ENCODE measurements at places on chromosomes 2 and 18.
A peak's percentile ranks its signal among the peaks of the same experiment; 100 is the strongest.

GRCh38 chr2:130818809-130819208 lies 17.9 kb upstream of the ARHGEF4 start:
- no peak for DNase-seq

GRCh38 chr2:107362993-107363392 lies 463.7 kb upstream of the RGPD4 start:
- DNase-seq: no peak

- DNase-seq: peak; percentile 47
Measured at GRCh38 chr18:49055754-49056172, 105.0 kb upstream of the SMAD7 start.

- no peak for DNase-seq
Measured at GRCh38 chr2:128282976-128283810, 35.5 kb downstream of the HS6ST1 start.

GRCh38 chr18:53944721-53945120 lies 279.7 kb downstream of the MBD2 start:
- no peak for DNase-seq

GRCh38 chr18:36160959-36161371 lies 26.3 kb upstream of the MOCOS start:
- DNase-seq: no peak

GRCh38 chr2:152638056-152638455 lies 79.2 kb downstream of the PRPF40A start:
- no peak for DNase-seq

- DNase-seq: no peak
Measured at GRCh38 chr2:98460573-98461497, 16.2 kb downstream of the INPP4A start.

GRCh38 chr2:27219091-27219490 lies 1.9 kb downstream of the CAD start:
- no peak for DNase-seq

GRCh38 chr2:217789736-217790181 lies 213.0 kb downstream of the TNS1 start:
- no peak for DNase-seq

DNA sequence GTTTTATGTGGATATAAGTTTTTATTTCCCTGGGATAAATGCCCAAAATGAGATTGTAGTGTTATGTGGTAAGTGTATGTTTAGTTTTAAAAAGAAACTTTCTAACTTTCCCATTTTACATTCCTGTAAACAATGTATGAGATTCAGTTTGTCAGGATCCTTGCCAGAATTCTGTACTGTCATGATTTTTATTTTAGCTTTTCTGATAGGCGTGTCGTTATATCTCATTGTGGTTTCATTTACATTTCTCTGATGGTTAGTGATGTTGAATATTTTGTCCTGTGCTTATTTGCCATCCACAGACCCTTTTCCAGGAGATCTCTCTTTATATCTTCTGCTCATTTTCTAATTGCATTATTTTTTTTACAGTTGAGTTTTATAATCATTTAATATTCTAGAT lies 245.6 kb upstream of the CDH2 start:
- no peak for DNase-seq

GRCh38 chr2:5465859-5466258 lies 226.3 kb upstream of the SOX11 start:
- DNase-seq: no peak

DNA sequence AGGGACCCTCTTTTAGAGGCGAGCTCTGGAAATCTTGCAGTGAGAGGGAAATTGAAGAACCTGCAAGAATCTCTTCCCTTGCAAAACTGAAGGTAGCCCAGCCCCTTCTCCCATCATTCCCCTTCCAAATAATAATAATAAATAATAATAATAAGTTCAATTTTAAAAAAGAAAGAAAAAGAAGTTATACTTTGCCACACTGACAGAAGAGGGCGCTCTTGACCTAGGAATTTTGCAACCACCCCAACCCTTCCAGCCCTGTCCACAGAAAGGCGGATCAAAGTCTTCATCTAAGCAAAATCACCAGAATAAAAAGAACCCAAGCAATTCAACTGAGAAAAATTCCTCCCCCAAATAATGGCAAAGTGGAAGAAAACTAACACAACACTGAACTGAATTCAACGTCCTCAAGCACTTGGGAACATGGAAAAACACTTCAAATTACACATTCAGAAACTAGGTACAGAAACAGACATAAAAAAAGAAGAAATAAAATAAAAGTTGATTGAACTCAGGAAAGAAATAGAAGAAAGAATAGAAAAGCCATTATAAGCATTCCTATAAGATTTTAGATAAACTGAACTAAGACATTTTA lies 98.9 kb upstream of the GLS start:
- DNase-seq: no peak

GRCh38 chr2:180046202-180046601 lies 39.1 kb upstream of the CWC22 start:
- DNase-seq: no peak

DNA sequence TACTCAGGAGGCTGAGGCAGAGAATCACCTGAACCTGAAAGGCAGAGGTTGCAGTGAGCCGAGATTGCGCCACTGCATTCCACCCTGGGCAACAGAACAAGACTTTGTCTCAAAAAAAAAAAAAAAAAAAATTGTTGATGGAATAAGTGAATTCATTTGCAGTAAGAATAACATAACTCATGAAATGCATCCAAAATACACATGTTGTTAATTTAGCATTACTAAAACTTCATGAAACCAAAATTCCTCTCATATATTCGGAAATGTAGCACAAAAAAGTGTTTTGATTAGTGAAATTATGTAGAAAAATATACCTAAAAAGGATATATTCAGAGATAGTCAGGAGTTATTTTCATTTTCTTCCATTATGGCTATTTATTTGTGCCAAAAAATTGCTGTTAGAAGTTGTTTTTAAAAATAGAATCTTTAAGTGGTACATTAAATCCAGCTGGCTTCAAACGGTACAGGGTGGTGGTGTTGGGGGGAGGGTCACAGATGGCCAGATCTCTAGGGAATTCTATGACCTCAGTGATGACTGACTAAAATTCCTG lies 78.2 kb upstream of the UGP2 start:
- DNase-seq: peak; percentile 24

DNA sequence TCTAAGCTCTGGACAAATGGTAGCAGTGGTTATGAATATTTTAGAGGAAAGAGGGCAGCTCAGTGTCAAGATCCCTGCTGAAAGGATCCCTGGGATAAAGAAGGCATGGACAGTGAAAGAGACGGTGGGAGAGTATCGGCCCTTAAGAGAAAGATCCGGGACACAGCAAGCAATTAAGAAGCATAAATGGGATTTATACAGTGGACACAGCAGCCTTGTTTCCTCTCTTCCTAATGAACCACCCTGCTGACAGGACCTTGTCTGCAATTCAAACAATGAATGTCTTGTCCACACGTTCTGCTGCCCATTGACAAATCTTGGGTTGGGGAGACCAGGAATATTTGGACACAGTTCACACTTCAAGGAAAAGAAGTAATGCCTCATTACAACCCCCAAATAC lies 16.5 kb downstream of the CPLX4 start:
- no peak for DNase-seq
